Motor neuron (in vitro differentiated cells): ENCODE measurements at places on chromosomes 5 and 9.

DNA sequence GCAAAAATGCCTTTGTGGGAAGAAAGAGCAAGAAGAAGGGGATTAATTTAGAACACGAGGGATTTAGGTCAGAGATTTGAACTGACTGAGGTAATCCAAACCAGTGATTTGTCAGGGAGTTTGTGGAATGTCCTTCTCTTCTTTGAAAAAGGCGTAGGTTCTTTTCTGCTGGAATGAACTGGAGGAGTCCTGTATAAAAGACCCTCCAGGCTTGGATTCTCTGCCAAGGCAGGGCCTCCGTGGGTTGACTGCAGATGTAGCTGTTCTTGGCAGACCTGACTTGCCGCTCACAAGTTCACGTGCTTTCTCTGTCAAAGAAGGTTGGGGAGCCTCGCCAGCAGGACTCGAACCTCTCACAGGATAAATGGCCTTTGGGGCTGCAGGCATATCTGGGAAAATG is 62.8 kb upstream of the STC2 start:
- no peak for ATAC-seq

DNA sequence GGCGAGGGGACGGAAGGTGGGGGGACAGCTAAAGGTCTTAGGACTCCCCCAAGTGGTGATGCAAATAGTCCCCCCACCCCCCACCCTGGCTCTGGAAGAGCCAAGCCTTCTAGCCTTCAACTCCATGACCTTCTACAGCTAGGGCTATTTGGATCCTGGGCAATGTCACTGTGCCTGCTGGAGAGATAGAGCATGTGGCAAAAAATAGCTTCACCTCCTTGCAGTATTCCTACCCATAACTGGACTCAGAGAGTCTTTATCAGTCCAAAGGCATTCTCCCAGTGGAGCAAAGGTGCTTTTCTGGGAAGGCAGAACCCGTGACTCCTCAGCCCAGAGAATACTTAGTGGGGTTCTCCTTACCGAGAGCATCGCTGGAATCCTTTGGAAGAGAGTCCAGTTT is 48.9 kb upstream of the PPARGC1B start:
- no peak for ATAC-seq

- no peak for ATAC-seq
Observed at GRCh38 chr5:154628685-154629084, 126.5 kb upstream of the LARP1 start.

DNA sequence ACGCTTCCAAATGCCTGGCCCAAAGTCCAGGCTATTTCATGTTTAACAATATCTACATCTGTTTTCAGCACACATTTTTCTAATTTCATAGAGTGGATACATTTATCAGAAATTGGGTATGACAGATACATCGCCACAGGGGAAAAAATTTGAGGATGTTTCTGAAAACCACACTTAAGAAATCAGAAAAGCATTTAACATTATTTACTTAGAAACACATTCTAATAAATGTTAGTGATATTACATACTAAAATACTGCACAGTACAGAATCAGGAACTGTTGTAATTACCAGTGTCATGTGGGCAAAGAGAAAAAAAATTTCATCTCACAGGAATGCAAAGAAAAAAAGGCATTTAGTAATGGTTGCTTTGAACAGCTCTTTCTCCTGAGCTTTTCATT is 310.5 kb upstream of the KIF2A start:
- ATAC-seq = no peak

DNA sequence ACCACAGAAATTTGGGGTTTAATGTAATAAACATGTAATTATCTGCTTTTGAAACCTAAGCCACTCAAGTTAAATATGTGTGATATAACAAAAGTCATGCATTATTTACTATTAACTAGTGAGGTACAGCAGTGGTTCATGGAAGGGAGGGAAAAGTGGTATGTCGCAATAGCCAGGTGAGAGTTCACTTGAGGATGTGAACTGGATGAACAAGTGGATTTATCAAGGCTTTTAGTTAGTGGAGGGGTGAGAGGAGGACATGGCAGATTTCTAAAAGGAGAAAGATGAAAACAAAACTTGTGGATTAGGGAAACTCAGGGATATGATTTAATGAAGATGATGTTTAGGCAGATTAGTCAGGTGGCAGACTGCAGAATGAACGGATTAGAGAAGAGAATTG is 141.3 kb upstream of the NFIB start:
- no peak for ATAC-seq

- no peak for ATAC-seq
Observed at GRCh38 chr5:78533356-78533755, 115.2 kb downstream of the LHFPL2 start.

DNA sequence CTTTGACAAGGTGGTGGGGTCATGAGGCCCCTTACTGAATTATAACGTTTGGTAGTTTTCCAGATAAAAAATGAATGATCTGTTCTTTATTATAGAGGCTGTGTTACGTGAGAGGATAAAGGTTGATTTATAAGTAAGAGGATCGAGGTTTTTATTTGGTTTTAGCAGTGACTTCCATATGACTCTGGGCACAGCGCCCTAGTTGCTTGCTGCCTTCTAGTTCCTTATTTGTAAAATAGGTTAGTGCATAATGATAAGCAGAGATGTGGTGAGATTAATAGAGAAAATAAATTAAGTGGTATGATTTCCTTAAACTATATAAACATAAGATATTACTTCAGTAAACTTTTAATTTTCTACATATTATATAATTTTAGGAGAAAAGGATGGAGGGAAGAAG is 29.8 kb downstream of the MRRF start:
- ATAC-seq = no peak

DNA sequence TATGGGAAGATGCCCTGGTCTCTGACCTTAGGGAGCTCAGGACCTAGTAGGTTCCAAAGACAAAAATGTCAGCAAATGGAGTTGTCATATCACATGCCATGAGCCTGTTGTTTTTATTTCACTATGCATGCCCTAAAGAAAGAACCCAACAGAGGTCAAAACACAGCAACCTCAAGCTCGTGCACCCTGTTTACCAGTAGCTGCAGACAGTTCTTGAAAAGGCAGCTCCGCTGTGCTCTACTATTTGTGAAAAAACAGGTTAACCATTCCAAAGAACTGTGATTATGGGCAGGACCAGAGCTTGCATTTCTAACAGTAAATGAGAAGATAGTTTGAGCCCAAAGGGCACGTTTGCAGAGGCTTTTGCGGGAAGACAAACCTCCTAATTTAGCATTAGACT is 22.8 kb downstream of the ITK start:
- peak; percentile 37 for ATAC-seq

DNA sequence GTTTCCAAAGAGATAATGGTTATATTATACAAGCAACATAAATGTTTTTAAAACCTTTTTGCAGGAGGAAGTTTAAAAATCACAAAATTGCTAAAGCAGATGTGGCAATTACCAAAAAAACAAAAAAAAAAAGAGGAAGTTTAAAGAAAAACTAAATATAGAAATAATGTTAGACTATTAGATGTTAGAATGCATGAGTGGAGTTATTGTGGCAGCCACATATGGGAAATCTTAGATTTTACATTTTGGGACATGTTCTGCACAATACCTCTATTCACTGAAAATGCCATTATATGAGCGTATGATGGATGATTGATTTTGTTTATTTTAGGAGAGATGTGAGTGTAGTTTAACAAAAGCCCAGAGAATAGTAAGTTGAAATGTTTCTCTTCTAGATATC is 31.2 kb upstream of the DTWD2 start:
- no peak for ATAC-seq

GRCh38 chr5:132496631-132497487 is 6.3 kb upstream of the IRF1 start:
- peak; percentile 50 for ATAC-seq

GRCh38 chr5:157350939-157351801 is 85.2 kb downstream of the CYFIP2 start:
- no peak for ATAC-seq

DNA sequence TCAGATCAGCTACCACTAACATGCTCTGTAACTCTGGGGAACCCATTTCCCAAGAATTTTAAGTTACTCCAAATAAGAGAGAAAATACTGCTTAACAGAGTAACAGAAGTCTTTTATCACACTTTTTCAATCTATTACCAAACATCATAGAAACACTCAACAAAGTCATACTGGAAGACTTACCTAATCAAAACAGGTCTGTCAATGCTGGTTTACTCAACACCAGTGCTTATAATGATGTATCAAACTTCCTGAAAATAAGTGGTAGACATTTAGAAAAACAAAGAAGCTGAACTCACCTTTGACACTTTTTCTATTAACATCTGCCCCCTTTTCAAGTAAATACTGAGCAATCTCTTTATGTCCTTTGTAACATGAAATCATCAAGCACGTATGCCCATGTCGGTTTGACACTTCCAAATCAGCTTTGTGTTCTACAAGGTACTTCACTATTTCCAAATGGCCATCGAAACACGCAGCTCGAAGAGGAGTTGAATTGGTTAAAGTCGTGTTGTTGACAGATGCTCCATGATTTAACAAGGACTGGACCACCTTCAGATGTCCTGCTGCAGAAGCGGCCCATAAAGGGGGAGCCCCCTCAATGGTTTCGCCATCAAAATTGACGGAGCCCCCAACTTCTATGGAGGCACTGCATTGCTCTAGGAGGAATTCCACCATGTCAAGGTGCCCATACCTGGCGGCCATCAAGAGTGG is 1.8 kb downstream of the FEM1C start:
- no peak for ATAC-seq

DNA sequence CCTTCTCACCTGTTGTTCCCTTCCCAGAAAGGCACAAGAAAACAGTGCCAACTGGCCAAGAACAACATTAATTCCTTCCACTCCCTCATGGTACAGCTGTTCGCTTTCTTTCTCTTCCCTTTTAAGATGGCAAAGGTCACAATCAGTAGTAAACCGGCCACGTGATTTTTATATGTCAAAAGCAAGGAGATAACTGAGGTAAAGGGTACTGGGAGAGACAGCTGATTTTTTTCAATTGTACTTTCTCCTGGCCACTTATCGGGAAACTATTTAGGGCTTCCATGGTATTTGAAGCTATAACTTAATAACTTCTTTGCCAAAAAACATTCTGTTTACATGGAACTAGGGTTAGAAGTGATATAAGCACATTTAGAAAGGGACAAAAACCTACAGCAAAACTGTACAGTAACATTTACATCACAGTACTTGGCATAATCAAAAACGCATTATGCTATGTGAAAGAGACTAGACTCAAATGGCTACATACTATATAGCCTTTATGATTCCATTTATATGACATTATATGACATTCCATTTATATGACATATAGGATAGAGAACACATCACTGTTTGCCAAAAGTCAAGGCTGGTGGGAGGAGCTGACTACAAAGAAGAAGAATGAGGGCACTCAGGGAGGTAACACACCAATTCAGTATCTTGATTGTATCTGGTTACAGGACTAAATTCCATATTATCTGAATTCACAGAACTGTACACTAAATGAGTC is 24.8 kb downstream of the PLPP1 start:
- ATAC-seq = no peak

DNA sequence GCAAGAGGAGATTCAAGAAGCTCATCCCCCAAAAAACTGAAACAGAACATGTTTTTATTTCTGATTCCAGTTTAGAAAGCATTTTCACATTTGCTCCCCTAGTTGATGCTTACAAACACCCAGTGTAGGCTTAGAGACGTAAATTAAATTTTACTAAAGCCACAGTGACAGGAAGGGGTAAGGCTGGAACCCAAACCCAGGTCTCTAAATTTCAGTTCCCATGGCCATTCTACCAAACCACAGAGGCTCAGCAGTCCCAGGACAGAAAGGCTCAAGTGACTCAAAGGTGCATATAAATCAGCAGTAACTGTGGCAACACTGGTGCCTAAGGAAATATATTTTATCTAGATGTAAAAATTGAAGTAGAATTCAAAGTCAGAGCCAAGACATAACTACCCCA is 128.7 kb downstream of the CEP120 start:
- ATAC-seq = no peak

DNA sequence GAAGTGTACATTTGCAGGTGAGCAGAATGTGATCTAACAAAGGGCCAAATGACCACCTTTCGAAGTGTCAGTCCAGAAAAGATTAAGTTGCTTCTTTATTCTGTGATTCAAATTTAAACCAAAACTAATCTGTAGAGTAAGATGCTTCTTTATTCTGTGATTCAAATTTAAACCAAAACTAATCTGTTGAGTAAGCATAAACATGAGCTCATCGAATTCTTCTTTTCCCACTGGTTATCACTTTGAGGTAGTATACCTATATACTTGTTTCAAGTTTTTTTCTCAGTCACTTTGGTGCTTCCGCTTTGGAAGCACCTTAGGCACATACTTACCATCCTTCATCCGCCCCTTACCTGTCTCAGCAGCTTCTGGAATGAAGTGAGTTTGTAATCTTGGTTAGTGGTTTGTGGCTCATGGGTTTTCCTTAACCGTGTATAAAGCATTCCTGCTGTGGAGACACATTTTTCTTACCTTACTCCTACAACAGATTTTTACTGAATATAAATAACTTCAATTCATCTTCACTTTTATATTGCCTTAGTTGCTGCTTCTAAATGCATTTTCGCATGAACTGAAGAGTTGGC is 40.7 kb upstream of the CTXN3 start:
- ATAC-seq = no peak

DNA sequence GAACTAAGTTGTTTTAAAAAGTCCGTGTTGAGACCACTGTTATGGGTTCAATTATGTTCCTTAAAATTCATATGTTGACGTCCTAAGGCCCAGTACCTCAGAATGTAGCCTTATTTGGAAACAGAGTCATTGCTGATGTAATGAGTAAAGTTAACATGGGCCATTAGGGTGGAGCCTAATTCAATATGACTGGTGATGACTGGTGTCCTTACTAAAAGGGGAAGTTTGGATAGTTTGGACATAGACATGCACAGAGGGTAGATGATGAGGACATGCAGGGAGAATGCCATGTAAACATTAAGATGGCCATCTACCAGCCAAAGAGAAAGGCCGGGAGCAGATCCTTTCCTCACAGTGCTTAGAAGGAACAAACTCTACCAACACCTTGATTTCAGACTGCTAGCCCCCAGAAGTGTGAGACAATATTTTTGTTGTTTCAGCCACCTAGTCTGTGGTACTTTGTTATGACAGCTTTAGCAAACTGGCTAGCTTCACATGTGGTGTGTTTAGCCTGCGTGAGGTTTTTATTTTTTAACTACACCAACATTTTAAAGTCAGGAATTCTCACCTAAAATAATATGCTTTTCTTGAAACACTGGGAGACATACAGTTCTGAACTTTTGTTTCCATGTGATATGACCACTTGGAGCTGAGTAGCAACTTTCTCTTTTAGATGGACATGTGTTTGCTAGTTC is 135.3 kb downstream of the YIPF5 start:
- ATAC-seq = no peak

- no peak for ATAC-seq
Observed at GRCh38 chr9:4842734-4843133, 50.0 kb downstream of the RCL1 start.

DNA sequence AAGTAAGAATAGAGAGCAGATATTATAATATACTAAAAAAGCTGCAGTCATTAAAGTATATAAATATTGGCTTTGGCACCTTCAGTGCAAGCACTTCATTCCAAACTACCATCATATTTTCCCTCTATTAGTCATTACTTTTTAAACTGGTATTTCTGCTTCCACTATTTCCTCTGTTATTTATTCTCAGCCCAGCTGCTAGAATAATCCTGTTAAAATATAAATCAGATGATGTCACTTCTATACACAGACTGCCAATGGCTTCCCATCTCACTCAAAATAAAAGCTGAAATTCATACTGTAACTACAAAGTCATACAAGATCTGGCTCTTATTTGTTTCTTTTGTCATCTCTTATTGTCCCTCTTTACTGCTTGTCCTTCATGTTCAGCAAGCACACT is 432.9 kb downstream of the TLE4 start:
- peak; percentile 74 for ATAC-seq

- no peak for ATAC-seq
Observed at GRCh38 chr5:4233671-4234070, 638.0 kb downstream of the IRX1 start.
